ENCODE measurements at places on chromosomes 11 and 22.

DNA sequence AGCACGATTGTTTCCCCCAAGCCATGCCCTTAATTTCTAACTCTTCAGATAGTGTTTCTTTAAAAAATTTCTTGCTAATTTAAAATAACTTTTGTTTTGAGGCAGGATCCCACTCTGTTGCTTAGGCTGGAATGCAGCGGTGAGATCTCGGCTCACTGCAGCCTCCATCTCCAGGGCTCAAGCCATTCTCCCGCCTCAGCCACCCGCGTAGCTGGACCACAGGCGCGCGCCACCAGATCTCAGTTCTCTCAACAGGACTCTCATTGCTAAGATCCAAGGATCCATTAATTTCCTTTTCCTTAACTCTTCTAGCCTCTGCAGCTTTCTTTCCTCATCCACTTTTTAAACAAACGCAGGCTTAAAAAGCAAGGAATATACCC lies 327 bp upstream of the MED17 start:
- no peak for DNase-seq

- no peak for DNase-seq
These were observed 500.6 kb downstream of the NTM start for GRCh38 chr11:131871006-131871405.

- no peak for DNase-seq
These were observed 167.2 kb upstream of the ZBED5 start for GRCh38 chr11:11025087-11025486.

GRCh38 chr22:42811459-42811858 lies 45.6 kb downstream of the ARFGAP3 start:
- no peak for DNase-seq

GRCh38 chr11:32088117-32088941 lies 2.5 kb upstream of the RCN1 start:
- DNase-seq: no peak

DNA sequence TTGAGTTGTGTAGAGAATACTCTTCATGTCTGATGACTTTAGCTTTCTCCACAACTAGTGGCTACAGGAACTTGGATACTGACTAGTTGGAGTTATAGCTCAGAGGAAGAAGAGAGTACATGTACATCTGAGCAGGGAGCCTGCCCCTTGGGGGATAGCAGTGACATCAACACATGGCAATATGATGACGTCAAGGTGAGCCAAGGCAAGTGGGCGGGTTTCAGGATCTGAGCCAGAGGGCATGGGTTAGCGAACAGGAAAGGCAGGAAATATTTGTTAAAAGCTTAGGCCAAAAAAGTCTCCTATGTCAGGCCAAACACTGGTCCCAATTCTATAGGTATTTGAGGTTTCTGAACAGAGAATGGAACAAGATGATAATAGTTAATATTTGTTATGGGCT lies 42.0 kb upstream of the HORMAD2 start:
- DNase-seq: no peak

DNA sequence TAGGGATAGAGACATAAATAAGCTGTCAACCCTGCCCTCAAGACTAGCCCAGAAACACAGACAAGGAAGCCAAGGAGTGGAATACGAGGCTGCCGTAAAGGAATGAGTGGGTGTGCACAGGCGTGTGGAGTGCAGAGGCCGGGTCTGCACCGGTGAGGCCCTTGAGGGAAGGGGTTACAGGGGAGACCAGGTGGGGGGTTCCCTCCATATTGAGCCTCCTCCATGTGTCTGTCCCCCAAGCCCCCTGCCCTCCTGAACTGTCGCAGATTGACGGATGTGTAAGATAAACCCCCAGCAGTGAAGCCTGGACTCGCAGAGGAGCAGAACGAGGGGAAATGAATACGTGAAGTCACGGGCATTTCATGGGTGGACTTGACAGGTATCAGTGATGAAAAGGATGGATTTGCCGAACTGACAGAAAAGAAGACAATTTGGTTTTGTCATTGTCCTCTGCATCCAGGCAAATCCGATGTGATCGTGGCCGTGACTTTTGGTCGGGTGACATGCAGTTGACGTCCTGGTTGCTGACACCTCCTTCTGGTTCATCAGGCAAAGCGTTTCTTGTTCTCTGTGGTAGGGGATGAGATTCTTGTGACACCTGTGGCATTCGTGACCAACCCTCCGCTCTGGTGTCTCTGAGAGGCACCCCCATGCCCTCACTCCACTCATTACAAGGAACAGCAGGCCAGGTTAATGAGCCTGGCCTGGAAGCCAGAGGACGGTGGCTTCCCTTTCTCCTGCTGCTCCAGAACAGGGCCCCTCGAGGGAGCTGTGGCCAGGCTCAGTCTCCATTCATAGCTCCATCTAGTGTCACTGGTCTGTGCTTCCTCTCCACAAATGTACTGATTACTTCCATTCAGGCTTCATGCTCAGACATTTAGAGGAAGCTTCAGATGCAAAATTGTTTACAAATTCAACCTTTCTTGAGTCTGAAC lies 223.1 kb upstream of the B3GAT1 start:
- no peak for DNase-seq

DNA sequence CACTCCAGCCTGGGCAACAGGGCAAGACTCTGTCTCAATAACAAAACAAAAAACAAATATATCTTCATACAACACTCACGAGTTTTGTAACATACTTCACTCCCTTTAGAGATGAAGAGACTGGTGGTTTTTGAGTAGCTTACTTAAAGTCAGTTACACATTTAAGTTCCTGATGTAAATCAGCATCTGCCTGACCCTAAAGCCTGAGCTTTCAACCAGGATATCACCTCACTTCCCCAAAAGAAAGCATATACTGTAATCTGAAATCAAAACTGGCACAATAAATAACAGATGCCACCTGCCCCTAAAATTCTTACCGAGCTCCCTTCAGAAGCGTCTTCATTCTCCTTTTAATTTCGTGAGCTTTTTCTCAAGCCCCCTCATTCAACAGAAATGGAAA lies 31.5 kb downstream of the LARGE1 start:
- no peak for DNase-seq

- DNase-seq: no peak
These were observed 203.7 kb upstream of the MTMR2 start for GRCh38 chr11:96127596-96127959.

GRCh38 chr22:46142548-46143490 lies 7.5 kb upstream of the PPARA start:
- DNase-seq: no peak

DNA sequence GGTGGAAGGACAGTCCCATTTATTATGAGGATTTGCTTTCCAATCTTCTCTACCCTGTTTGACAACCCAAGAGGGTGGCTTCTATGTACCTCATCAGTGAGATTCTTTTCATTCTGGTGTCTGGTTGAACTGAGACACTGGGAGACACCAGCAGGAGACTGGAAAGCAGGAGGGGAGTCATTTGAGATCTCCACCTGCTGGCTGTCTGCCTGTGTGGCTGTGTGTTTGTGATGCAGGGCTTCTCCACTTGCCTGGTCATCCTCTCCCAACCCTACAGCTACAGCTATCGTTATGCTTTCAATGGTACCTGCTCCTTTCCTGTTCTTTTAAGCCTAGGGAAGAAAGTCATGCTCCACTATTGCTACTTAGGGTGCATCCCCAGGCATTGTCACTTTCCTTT lies 48.6 kb downstream of the MRGPRX1 start:
- DNase-seq: no peak
